Brain pericyte (primary cell): ENCODE measurements at places on chromosomes 13 and 19.
A peak's percentile ranks its signal among the peaks of the same experiment; 100 is the strongest.

DNA sequence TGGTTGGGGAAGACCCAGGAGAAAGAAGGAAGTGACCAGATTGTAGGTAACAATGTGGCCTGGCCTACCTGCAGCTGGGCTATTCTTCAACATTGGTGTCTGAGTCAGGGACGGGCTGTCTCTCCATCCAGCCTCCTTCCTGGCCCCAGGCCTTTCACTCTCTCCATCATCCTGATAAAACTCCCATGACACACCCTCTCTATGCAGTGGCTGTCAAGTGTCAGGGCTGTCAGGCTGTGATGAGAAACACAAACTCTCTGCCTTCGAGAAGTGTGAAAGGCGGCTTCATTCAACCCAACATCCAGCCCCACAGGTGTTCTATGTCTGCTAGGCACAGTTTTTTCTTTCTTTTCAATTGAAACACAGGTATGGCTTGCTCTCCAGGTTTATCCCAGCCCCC is 153.3 kb upstream of the VSTM2B start:
- no peak for DNase-seq

DNA sequence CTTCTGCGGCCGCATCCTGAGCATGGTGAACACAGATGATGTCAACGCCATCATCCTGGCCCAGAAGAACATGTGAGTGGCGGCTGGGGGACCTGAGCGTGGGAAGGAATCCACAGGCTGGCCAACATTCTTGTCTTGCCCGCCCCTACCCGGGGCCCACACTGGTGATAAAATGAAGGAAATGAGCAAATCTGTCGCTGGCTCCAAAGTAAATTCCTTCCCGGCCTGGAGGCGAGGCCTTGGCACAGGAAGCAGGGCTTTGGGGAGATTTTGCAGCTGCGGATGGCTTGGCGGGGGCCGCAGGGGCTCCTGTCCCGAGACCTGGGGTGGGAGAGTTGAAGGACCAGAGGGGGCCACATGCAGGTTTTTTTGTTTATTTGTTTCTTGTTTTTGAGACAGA is 4.4 kb downstream of the KXD1 start:
- no peak for DNase-seq

DNA sequence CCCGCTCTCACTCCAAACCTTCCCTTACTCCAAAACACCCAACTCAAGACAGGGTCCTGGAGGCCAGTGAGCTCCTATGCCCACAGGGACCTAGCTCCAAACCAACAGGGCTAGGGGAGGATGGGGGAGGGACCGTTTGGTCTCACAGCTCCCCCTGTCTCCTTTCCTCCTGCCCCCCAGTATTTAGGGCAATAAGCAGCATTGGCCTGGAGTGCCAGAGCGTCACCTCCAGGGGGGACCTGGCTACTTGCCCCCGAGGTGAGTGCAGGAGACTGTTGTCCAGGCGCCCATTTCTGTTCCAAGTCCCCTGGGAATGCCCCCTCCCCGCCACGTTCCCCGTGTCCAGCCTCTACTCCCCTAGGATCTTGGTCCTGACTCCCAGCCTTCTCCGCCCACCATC is 792 bp downstream of the RETN start:
- no peak for DNase-seq

GRCh38 chr13:113875429-113875815 is 11.5 kb upstream of the GAS6 start:
- DNase-seq, result no peak

DNA sequence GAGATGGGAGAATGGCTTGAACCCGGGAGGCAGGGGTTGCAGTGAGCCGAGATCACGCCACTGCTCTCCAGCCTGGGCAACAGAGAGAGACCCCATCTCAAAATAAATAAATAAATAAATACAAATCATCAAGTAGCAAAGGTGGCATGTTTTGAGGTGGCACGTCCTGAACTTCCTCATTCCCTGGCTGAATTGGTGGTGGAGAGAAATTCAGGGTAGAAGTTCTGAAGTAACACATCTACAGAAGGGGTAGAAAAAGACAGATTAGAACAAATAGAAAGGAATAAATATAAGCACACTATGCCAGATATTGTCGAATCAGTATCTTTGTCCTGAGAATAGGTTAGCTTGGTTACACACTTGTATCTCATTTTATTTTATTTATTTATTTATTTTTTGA is 6.3 kb downstream of the IFI30 start:
- DNase-seq, result no peak

- DNase-seq, result peak; percentile 58
Measured at GRCh38 chr13:23674795-23675640, 104.8 kb downstream of the TNFRSF19 start.

- no peak for DNase-seq
Measured at GRCh38 chr13:73991884-73992283, 142.3 kb downstream of the KLF12 start.

DNA sequence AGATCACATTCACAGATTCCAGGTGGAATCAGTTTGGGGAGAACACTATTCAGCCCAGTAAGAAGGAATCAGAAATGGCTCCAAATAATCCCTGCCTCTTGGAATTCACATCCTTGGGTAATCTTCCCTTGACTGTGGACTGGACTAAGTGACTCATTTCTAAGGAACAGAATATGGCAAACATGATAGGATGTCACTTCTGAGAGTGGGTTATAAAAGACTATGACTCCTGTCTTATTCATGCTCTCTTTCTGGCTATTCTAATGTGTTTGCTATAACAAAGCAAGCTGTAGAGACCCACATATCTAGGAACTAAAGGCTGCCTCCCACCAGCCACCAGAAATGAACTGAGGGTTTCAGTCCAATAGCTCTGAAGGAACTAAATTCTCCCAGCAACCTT is 37.8 kb downstream of the MBD3L2B start:
- no peak for DNase-seq

DNA sequence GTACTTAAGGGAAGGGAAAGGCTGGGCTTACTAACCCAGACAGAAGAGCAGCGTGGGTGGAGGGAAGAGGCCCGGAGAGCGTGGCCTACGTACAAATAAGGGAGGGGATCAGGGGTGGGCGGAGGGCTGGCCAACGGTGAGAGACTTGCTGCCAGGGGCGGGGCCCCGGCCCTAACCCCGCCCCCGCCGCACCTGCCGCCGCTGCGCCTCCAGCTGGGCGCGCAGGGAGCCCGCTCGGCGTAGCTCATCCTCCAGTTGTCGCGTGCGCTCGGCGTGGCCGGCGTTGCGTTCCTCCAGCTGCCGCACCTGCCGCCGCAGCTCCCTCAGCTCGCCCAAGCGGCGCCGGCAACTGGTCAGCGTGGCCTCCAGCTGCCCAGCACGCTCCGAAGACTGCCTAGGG is 5.7 kb downstream of the HOOK2 start:
- DNase-seq, result no peak

GRCh38 chr13:25165663-25166062 is 6.4 kb downstream of the AMER2 start:
- no peak for DNase-seq

- DNase-seq, result no peak
Measured at GRCh38 chr13:23847497-23847896, 41.7 kb downstream of the MIPEP start.

DNA sequence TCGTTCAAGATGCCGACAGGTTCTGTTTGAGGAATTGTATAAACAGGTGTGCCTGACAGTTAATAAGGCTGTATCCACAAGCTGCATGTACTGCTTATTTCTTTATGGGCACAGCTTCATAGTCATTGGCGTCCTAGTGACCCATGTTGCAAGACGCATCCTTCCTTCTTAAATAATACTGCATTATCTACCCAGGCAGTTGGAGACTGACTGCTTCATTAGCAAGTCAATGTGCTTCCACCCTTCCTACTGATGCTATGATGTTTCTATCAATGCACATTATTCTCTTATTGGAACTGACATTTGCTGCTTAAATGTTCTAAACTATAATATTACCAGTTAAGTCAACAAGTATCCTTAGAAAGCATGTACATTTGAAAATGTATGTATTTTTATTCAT is 950.0 kb upstream of the MIR17HG start:
- no peak for DNase-seq

- DNase-seq, result no peak
Measured at GRCh38 chr13:110289174-110289573, 17.8 kb downstream of the COL4A1 start.

GRCh38 chr19:5536337-5536894 is 31.3 kb downstream of the TINCR start:
- no peak for DNase-seq

DNA sequence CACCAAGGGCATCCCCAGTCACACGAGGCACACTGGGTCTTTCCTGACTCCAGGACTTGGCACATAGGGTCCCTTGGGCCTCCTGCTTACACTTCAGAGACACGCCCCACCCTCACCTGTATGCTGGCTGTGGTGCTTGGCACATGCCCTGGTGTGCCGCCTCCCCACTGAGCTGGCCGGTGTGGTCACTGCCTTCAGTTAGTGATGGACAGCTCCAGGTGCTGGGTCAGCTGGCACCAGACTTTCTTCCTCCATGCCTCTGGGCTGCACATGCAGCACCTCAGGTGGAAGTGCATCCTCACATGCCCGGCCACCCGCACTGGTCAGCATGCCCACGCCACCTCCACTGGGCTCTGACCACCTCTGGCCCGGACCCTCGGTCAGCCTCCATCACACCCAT is 52.9 kb downstream of the KLF2 start:
- DNase-seq, result no peak

DNA sequence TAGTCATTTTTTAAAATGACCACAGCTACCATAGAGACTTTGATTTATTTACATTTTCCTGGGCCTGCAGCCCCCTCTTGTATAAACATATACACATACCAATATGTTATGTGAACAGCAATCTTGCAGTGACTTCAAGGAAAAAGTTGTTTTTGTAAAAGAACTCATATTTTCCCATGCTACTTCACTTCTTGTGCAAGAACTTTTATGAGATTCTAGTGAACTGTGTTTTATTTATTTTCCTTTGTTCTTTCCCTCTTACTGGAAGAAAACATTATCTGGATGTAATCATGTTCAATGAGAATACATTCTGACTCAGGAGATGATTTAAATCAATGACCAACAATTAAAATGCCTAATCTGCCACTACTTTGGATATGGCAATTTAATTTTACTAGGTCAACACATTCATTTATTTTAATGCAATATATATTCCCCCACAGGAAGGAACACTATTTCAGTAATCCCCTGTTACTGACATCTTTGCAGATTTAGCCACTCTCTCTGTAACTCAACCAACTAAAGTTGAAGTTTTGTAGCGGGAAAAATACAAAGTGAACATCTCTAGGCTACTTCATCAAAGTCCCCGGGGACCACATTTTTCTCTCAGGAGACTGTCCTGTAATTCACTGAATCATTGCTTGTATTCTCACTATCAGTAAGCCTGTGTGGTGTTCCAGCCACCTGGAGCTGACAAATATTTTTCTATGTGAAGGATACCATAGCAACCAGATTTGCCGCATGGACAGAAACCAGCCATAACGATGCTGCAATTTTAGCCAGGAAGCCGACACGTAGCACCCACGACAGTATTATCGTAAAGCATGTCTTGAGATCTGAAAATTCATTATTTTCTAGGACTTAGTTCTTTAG is 90.5 kb downstream of the STARD13 start:
- peak; percentile 92 for DNase-seq

- no peak for DNase-seq
Measured at GRCh38 chr19:54523403-54523802, 20.8 kb downstream of the LAIR2 start.

DNA sequence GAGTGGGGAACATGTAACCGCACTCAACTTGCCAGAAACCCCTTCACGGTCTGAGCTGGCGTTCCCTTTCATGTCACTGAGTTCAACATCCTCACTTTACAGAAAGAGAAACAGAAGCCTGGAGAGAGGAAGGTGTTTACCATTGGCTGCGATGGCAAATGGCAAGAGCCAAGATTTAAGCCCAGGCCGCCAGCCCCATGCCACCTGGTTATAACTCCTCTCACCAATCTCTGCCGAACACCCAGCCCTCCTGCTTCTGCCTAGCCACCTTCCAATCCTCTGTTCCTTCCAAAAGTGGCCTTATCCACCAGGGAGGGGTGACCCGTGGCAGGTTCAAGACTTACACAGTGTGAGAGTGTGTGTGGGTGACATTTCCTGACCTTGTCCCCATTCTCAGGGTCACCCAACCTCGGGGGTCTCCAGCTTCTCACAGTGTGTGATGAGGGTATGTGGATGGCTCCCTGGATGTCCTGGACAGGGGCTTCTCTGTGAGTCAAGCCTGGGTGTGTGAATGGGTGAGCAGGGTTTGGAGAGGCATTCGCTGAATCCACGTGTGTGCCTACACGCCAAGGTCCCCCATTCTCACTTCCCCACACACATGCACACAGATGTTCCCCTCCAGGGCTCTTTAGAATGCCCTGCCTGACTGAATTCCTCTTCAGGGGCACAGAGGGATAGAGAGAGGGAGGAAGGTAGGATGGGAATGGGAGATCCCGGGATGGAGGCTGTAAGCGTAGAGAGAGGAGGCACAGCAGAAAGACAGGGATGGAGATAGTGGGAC is 1.2 kb downstream of the CADM4 start:
- no peak for DNase-seq

GRCh38 chr13:89550938-89551337 is 1796.5 kb upstream of the MIR17HG start:
- no peak for DNase-seq

DNA sequence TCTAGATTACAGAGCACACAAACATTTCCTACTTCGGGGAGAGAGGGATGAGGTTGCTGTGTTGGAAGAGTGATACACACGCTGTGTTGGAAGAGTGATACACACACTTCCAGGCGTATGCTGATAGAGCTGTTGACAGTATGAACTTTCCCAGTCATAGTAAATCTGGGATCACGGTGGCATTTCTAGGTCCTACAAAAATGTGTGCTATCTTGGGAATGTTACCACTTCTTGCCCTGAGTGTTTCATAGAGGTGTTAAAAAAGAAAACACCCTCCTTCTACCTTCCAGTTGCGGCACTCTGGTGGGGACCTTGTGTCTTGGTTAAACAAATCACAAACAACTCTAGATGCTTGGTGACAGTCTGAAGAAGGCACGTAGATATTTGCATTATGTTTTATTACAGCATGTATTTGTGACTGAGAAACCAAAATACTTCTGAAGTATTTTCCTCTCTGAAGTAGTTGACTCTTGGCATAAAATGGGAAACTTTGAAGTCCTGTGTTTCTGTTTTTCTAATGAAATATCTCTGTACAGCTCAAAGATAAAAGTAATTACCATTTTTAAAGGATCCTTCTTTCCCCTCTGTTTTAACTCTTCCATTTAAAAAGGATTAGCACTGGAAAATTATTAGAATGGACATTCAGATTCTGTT is 52.5 kb downstream of the ARHGAP35 start:
- DNase-seq, result no peak

GRCh38 chr13:83340170-83340569 is 542.1 kb downstream of the SLITRK1 start:
- DNase-seq, result no peak

- peak; percentile 17 for DNase-seq
Measured at GRCh38 chr13:101785858-101786257, 333.4 kb downstream of the ITGBL1 start.

GRCh38 chr13:37456041-37456440 is 142.5 kb downstream of the POSTN start:
- DNase-seq, result no peak

DNA sequence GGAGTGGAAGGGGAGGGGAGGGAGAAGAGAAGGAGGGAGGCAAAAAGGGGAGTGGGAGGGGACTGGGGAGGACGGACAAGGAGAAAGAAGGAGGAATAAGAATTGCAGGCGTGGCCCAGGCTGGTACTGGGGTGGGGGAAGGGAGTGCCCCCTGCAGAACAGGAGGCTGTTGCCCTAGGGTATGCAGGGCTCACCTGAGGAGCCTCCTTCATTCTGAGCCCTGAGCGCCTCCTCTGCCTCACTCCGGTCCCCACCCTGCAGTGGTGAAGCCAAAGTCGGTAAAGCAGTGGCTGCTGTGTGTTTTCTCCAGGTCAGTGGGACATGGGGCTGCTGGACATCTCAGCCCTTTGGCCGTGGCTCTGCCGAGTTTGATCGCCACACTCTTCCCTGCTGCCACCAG is 9.1 kb upstream of the CDC16 start:
- no peak for DNase-seq

GRCh38 chr13:112078879-112079531 is 12.1 kb downstream of the SOX1 start:
- no peak for DNase-seq
